Thyroid gland (tissue), 4 donors: ENCODE measurements at places on chromosomes 3 and 15. TPM values are rescaled to one million over a fixed set of nuclear protein-coding genes. Genes with fewer than 3 reads are reported as not detected.

GRCh38 chr3:49671291-49672288 lies 2.6 kb upstream of the APEH start:
- peak; percentile 83 for DNase-seq
- H3K4me3 ChIP-seq, result no peak overlapping the region
- no peak overlapping the region for H3K27ac ChIP-seq

DNA sequence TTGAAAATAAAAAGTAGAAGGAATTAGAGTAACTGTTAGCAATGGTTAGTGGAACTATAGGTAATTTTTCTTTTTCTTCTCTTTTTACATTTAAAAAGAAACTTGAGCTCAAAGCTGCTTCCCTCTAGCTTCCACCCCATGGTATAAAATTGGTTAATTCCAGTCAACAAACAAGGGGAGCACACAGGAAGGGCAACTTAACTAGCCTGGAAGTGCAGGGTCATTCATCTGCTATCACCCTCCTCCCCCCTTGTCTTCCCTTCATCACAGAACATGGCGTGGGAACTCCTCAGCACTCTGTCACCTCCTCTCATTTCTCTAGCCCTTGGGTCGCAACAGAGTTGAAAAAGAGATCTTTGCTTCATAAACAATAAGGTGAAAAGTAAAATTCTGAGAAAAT lies 20.0 kb downstream of the MASP1 start:
- H3K27me3 ChIP-seq, result no peaks in the 10 kb centered on the region
- DNase-seq, result no peak
- no peak overlapping the region for H3K4me3 ChIP-seq
- H3K36me3 ChIP-seq, result no peaks in the 10 kb centered on the region
- no peak overlapping the region for H3K27ac ChIP-seq

- no peak overlapping the region for H3K27ac ChIP-seq
- no peaks in the 10 kb centered on the region for H3K36me3 ChIP-seq
- peaks cover 7% of the 10 kb centered on the region for H3K4me1 ChIP-seq
- H3K27me3 ChIP-seq, result no peaks in the 10 kb centered on the region
- DNase-seq, result no peak
- H3K4me3 ChIP-seq, result no peak overlapping the region
Observed at GRCh38 chr15:40246496-40247280, 7.8 kb downstream of the PAK6 start.

DNA sequence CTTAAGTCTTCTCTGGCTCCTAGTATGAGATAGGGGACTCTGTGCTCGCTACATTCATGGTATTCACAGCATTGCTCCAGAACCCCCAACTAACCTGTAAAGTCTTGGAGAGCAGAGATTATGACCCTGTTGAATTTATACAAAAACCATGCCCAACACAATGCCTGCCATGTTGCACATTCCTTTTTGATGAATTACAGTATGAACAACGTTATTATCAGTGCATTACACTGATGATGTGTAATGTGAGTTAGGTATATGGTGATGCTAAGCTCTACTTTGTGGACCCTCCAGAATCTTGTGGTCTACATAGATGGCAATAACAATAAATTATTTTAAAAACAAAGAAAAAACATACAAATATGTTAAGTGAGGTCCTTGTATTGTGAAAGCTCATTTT lies 64.3 kb downstream of the EOMES start:
- no peaks in the 10 kb centered on the region for H3K27me3 ChIP-seq
- no peak overlapping the region for H3K4me3 ChIP-seq
- H3K27ac ChIP-seq, result no peak overlapping the region
- H3K4me1 ChIP-seq, result no peaks in the 10 kb centered on the region

- peaks cover 32% of the 10 kb centered on the region for H3K4me1 ChIP-seq
- no peaks in the 10 kb centered on the region for H3K27me3 ChIP-seq
- H3K27ac ChIP-seq, result peak overlapping the region; percentile 74
Observed at GRCh38 chr15:70166506-70167087, 68.9 kb upstream of the TLE3 start.

DNA sequence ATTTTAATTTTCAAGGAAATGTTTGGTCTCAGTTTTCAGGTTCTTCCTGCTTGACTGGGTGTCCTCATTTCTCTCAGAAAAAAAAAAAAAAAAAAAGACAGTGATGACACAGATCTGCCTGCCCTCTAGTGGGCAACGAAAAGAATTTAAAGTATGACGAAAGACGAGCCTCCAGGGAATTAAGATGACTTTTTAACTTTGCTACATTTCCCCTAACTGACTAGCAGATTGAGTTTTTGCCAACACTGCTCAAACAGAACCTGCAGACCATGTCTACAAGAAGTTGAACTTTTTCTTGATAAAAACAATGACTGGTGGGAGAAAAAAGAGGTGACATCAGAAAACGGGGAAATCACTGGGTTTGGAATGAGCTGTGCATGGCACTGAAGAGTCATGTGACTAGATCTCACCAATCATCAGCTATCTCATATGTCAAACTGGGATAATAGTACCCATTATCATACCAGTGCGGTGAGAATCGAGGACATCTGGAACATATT lies 40.8 kb downstream of the EOMES start:
- peaks cover 3% of the 10 kb centered on the region for H3K4me1 ChIP-seq
- H3K27me3 ChIP-seq, result no peaks in the 10 kb centered on the region
- H3K36me3 ChIP-seq, result no peaks in the 10 kb centered on the region

DNA sequence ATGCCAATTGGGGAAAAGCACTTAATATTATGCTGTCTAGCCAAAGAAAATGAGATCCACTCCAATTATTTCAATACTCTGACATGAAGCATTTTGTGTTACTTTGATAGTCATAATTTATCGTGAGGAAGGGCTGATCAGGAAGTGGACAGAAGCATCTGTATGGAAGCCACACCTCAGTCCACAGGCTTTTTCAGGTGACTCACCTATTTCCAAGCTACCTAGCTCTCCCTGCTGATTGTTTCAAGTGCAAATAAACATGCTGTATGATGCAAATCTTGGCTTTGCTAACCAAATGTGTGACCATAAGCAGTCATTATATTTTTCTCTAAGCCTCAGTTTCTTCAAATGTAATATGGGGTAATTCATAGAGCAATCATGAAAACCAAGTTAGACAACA lies 30.8 kb upstream of the CPB1 start:
- H3K4me3 ChIP-seq, result no peak overlapping the region
- H3K27me3 ChIP-seq, result no peaks in the 10 kb centered on the region
- no peak for DNase-seq
- H3K36me3 ChIP-seq, result no peaks in the 10 kb centered on the region
- H3K27ac ChIP-seq, result no peak overlapping the region

- H3K4me1 ChIP-seq, result no peaks in the 10 kb centered on the region
- no peak overlapping the region for H3K4me3 ChIP-seq
- no peaks in the 10 kb centered on the region for H3K36me3 ChIP-seq
- H3K27me3 ChIP-seq, result no peaks in the 10 kb centered on the region
- DNase-seq, result no peak
Observed at GRCh38 chr3:9713142-9713541, 9.5 kb downstream of the CPNE9 start.

- no peak overlapping the region for H3K4me3 ChIP-seq
- no peaks in the 10 kb centered on the region for H3K4me1 ChIP-seq
- H3K36me3 ChIP-seq, result no peaks in the 10 kb centered on the region
- no peaks in the 10 kb centered on the region for H3K27me3 ChIP-seq
Observed at GRCh38 chr3:59463253-59463652, 413.4 kb upstream of the CFAP20DC start.

- no peak for DNase-seq
- no peaks in the 10 kb centered on the region for H3K27me3 ChIP-seq
Observed at GRCh38 chr3:155646128-155646527, 98.7 kb downstream of the PLCH1 start.

DNA sequence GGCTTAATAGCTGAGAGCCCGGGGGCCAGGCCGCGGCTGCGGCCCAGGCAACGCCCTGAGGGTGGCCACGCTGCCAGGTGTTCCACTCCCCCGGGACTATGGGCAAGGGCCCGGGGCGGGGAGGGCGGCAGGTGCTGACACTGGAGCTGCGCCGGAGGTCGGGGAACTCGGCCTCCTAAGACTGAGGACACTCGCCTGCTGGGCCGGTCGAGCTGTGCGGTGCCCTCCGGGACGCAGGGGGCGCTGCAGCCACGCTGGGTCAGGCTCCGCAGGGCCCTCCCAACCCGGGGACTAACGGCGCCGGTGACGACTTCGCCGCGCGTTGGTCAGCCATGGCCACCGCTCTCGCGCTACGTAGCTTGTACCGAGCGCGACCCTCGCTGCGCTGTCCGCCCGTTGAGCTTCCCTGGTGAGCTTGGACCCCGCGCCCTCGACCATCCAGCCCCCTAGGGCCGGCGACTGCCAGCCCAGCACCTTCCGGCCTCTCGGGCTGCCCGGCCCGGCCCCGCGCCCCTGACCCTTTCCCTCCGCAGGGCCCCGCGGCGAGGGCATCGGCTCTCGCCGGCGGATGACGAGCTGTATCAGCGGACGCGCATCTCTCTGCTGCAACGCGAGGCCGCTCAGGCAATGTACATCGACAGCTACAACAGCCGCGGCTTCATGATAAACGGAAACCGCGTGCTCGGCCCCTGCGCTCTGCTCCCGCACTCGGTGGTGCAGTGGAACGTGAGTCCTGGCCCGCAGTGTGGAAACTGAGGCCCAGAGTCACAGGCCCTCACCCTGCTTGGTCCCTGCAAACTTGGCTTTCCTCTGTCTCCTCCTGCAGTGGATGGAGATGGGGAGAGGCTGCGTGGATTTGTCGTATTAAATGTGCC lies at the start of gene NDUFAF3:
NDUFAF3 (plus strand) TSS at position 309 of the 875 bp plus-strand sequence; CDS start at position 333, 24 bp downstream.
- no peaks in the 10 kb centered on the region for H3K27me3 ChIP-seq
- peak; percentile 93 for DNase-seq
- H3K4me1 ChIP-seq, result peaks cover 30% of the 10 kb centered on the region
- H3K36me3 ChIP-seq, result peaks cover 25% of the 10 kb centered on the region
- H3K4me3 ChIP-seq, result peak within 1 kb of the TSS; percentile 77
- peak within 1 kb of the TSS; percentile 100 for H3K27ac ChIP-seq

DNA sequence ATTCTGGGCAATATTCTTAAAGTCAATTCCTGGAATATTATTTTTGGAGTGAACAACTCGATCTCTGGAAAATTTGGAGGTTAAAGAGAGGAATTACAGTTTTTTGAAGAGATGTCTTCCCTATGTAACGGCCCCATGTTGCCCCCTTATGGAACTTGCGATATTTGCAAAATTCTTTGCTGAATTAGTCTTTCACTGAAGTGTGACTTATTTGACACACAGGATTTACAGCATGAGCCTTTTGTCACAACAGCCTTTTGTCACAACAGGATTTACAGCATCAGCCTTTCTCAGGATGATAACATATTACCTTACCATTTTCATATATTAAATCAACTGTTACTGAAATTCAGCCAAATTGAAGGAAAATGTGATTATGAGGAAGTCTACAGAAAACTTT lies 37.8 kb upstream of the SPTSSB start:
- no peak overlapping the region for H3K4me3 ChIP-seq
- H3K4me1 ChIP-seq, result no peaks in the 10 kb centered on the region
- no peak overlapping the region for H3K27ac ChIP-seq
- H3K36me3 ChIP-seq, result no peaks in the 10 kb centered on the region

DNA sequence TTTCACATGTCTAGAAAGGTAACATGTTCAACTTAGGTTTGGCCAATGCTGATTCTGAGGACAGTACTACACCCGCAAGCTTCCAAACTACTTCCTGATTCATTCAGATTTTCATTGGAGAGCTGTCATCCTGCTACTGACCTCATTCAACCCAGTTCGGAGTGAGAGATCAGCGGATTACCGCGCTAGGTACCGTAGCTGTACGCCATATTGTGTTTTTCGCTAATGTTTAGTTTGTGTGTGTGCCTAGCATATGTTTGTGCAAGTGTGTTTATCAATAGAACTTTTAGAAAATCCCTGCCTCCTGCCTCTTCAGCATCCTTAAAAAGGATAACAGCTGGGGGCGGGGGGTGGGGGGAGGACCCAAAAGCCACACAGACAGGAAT lies 1.1 kb downstream of the ZBTB20 start:
- H3K36me3 ChIP-seq, result no peaks in the 10 kb centered on the region
- no peaks in the 10 kb centered on the region for H3K27me3 ChIP-seq
- H3K4me3 ChIP-seq, result peak overlapping the region; percentile 98
- peak; percentile 57 for DNase-seq

DNA sequence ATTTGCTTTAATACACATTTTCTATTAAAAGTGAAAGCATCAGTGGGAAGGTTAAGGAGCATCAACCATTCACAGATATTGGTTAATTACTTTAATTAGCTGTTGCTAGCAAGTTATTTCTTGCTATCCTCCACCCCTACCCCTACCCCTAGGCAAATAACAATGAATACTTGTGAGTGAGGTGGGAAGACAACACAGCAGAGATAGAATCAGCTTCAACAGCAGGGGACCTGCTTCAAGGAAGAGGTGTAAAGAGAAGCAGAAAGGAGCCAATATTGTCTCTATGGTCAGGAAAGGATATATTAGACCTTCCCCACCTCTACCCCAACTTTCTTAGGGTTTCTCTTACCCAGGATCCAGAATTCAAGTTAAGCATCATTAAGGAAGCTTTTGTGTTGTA lies 149.4 kb downstream of the SNRK start:
- H3K27me3 ChIP-seq, result no peaks in the 10 kb centered on the region
- no peak overlapping the region for H3K4me3 ChIP-seq
- H3K4me1 ChIP-seq, result peaks cover 15% of the 10 kb centered on the region
- no peak overlapping the region for H3K27ac ChIP-seq
- no peak for DNase-seq
- H3K36me3 ChIP-seq, result no peaks in the 10 kb centered on the region

- H3K4me1 ChIP-seq, result no peaks in the 10 kb centered on the region
- H3K27me3 ChIP-seq, result no peaks in the 10 kb centered on the region
- no peaks in the 10 kb centered on the region for H3K36me3 ChIP-seq
- H3K27ac ChIP-seq, result no peak overlapping the region
- DNase-seq, result no peak
Observed at GRCh38 chr3:158573714-158574113, 2.7 kb downstream of the MLF1 start.

The CYP1A2 gene
- 9.9 TPM for total RNA-seq

The CNTN3 gene
- total RNA-seq, result 5.0 TPM

The CRABP1 gene
- total RNA-seq, result 135 TPM

The SNURF gene
- 61.2 TPM for total RNA-seq

The ITIH1 gene
- total RNA-seq, result not detected

The IQCF5 gene
- total RNA-seq, result not detected

The TJP1 gene
- 108 TPM for total RNA-seq
